ENCODE measurements at places on chromosomes 1 and 21. TPM values are rescaled to one million over a fixed set of nuclear protein-coding genes. Genes with fewer than 3 reads are reported as not detected.

The CELA3A gene
- not detected for polyA plus RNA-seq

The GBP6 gene
- polyA plus RNA-seq, result not detected

The GOLT1A gene
- not detected for polyA plus RNA-seq

The DCST1 gene
- not detected for polyA plus RNA-seq

The HEYL gene
- not detected for polyA plus RNA-seq

The TRIM33 gene
- polyA plus RNA-seq, result 7.9 TPM

The KRTAP21-2 gene
- not detected for polyA plus RNA-seq

The TEDDM1 gene
- not detected for polyA plus RNA-seq

GRCh38 chr1:4219111-4219510 lies 319.0 kb upstream of the C1orf174 start:
- no peak for DNase-seq

DNA sequence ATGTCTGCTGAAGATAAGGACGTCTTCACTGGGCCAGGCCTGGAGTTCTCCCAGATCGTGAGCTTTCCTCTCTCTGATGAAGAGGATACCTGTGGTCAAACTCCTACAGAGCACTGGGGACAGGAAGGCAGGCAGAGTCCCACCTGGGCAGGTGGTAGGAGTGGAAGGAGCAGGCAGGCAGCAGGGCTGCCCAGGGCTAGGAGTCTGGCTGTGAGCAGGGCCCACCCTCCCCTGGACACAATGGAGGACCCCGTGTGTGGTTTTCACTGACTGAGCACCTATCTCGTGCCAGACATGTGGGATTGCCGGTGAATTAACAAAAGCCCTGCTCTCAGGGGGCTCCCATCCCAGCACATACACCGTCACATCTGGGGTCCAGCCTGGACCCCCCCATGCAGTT lies 4.9 kb upstream of the SAMD11 start:
- no peak for DNase-seq

DNA sequence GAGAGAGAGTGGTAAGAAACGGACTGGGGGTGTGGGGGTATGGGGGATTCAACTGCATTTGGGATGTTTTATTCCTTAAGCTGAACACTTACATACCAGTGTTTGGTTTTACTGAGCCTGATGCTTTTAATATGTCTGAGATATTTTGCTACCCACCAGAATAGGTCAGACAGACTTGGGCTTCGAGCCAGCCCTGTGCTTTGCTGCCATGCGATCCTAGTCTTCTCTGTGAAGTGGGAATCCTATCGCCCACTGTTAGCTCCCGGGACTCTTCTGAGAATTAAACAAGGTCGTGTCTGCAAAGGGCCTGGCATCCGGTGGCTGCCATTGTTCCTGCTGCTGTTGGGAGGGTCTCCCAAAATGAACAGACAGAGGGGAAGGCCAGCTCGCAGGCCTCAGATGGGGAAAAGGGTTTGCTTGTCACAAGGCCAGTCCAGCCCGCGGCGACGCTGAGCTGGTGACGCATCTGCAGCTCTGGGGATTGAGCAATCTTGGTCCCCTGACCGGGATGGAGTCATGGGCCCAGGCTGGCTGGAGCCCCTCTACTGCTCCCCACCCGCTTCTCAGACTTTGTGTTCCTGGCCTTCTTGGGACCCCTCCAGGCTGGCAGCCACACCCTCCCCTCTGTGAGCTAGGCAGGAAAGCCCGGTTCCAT lies 26.9 kb upstream of the ECE1 start:
- peak; percentile 97 for DNase-seq

DNA sequence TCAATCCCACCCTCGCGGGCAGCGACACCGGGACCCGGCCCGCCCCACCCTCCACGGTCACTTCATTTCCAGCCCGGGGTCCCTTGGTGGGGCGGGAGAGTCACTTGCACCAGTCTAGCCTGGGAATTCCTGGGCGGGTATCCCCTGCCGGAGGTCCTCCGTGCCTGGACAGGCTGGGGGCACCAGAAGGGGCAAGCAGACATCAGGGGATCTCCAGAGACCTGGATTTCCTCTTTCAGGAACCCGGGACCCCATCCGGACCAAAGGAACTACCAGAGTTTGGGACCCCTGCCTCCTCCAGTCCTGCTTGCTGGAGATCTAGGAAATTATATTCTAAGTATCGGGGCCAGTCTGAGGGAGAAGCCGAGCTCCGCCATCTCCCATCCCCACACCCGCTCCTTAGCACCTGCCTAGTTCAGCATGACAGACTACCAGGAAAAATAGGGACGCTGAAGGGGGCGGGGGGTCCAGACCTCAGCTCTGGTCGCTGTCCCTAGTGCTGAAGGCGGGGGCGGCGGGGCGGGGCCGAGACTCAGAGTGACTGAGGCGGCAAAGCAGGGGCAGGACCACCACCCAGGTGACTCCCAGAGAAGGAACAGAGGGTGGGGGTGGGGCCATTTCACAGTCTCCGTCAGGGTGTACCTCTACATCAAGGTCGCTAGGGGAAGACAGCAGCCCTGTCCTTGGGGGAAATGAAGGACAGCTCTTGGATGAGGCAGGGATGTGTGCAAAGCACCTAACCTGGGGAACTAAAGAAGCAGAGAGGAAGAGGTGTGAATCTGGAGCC lies 832 bp downstream of the HCN3 start:
- DNase-seq, result peak; percentile 59

- no peak for DNase-seq
Observed at GRCh38 chr21:34021726-34022125, 51.7 kb upstream of the MRPS6 start.

- DNase-seq, result peak; percentile 4
Observed at GRCh38 chr1:41102653-41103052, 81.1 kb upstream of the SLFNL1 start.

GRCh38 chr1:54927472-54928240 lies 40.7 kb upstream of the DHCR24 start:
- DNase-seq, result peak; percentile 52

DNA sequence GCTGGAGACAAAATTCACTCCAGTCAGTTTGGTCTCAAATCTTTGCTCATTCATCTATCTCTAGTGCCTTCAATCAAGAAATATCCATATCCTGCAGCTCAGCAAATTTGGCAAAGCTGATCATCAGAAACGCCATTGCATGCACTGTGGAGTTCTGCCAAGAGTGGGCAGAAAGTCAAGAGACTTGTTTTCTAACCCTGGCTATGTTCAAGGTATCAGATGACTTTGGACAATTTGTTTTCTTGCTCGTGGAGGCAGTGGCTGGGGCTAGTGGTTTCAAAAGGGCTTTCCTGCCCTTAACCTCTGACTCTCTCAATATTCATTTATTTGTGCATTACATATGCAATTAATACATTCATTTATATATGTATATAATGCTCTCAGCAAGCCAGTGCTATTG lies 12.8 kb upstream of the LRRC52 start:
- no peak for DNase-seq

- DNase-seq, result no peak
Observed at GRCh38 chr21:43825936-43826622, 36.7 kb downstream of the RRP1 start.

- peak; percentile 84 for DNase-seq
Observed at GRCh38 chr1:107277022-107277421, 136.2 kb downstream of the NTNG1 start.

DNA sequence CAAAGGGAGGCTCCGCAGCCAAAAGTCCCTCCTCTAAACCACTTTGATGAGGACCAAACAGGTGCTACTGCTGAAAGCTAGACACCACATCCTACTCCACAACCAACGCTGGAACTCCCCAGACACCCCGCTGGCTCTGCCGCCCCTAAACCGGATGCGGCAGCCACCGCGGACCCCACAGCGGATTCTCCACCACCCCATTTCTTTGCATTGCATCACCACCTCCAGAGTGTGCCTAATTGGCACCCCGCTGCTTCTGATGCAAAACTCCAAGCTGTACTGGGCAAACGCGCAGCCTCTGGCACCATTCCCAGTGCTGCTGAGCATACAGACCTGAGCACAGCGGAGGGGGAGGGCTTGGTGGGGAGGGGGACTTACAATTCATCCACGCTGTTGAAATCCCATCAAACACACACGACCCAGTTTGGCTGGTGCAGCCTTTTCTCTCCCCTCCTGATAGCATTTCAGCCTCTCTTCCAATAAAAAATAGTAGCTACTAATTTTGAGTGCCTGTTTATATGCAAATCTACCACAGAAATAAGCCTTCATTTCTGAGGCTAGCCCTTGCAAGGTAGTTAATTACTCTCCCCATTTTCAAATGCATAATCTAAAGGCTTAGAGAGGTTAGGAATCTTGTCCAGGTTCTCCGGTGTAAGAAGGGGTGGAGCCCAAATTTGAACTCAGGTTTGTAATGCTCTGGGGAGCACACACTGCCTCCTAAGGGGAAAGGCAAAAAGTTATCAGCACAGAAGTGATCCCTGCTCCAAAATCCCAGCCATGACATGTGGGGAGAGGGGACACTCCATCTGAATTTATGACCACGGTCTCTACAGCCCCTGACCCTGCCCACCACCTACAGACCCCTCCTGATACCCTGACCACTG lies 12.2 kb upstream of the RGS16 start:
- peak; percentile 70 for DNase-seq

DNA sequence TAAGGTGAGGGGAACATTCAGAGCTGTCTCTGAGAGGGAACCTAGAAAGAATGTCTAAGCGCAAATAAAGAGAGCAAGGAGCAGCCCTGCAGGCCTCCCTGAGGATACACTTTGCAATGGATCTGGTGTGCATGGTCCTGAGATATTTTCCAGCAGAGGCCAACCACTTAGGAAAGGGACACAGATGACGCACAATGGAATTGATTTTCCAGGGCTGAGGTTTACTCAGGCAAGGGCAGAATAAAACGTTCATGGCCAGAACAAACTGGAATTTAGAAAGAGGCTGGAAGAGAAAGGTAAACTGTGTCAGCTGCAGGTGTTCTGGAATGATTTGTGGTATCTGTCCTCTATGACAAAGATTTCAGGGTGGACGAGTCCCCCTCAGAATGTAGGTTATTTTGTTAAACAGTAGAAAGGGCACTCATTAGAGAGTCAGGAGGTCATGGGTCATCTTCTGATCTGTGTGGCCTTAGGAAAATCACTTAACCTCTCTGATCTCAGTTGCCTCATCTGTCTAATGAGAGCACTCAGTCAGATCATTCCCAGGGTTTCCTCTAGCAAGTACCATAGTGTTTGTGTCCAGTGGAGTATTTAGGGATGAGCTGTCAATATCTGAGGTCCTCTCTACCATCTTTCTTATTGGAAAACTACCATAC lies 61.8 kb upstream of the PGBD5 start:
- no peak for DNase-seq

- DNase-seq, result peak; percentile 96
Observed at GRCh38 chr1:53060579-53060978, 1.4 kb upstream of the PODN start.

Measured in GM23248 (cell line).